ENCODE measurements at places on chromosomes 6 and 20.

- DNase-seq = no peak
These were observed 80.2 kb downstream of the SRC start for GRCh38 chr20:37426106-37426505.

- no peak for DNase-seq
These were observed 325.0 kb downstream of the CDH4 start for GRCh38 chr20:61577065-61577464.

- DNase-seq = peak; percentile 51
These were observed 101.0 kb downstream of the LCA5 start for GRCh38 chr6:79436241-79436640.

GRCh38 chr6:36586606-36587005 lies 7.6 kb upstream of the SRSF3 start:
- no peak for DNase-seq

DNA sequence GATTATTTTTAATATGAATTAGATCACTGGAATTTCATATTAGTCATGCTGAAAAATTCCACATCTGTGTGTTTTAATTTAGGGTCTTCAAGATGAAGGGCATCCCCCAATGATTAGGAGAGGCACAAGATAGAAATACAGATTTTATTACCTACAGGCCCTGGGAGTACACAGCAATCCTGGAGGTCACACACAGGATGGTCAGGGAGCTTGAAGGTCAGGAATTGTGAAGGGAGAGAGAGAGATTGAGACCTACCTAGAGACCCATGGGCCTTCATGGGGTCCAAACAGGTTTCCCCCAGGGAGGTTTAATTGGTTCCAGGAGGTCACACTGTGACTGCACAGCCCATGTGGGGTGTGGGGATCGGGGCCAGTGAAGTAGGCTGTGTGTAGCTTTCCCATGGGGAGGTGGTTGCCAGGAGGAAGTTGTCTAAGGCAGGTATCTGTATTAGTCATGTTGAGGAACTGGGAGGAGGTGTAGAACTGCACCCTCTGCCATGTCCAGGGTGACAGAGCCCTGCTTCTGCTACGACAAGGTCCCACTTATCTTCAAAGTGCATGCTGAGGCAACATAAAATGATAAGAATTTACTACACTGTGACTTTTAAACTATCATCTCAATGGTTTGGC lies 18.3 kb downstream of the SNX9 start:
- DNase-seq = peak; percentile 88

DNA sequence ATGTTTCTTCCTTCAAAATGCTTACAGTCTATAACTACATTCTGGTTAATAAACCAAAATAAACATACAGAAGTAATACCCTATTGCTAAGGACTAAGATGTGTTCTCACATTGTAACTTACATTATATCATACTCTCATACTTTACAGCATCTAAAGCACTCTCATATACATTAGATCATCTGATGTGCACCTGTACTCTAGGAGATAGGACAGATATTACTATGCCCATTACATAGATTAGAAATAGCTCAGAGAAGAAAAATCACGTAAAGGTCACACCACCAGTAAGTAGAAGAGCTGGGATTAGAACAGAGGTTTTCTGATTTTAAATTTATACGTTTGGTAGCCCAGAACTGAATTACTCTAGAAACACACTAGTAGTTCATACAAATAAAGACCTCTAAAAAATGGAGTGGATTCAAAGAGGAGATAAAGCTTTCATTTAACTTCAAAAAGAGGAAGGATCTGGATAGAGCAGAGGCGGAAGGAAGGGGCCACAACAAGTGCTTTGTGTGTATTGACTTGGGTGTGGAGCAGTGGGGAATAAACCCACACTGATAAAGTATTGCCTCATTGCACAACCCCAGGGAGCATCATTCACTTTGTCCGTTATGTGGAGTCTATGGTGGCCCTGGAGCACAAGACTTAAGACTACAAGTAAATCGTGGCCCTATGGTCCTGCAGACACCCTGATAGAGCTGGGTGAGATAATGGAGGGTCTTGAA lies 30.9 kb downstream of the SLC2A12 start:
- DNase-seq = no peak

GRCh38 chr20:2874456-2874855 lies 1.2 kb downstream of the PTPRA start:
- no peak for DNase-seq

- no peak for DNase-seq
These were observed 19.5 kb downstream of the ANKRD60 start for GRCh38 chr20:58208944-58209343.

DNA sequence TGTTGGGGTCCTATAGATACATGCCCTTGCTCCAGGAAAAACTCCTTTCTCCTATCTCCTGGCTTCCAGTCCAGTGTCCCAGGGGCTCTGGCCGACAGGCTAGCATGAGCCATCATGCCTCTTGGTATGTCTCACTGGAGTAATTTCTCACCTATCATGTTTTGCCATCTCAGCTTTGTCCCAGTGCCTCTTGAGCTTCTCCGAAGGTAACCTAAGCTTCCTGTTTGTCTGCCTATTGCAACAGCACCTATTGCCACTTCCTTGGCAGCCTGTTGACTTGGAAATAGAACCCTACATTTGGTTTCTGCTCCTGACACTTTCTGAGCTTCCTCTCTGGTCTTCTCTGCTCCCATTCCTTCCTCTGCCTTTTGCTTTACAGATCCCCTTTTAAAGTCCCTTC lies 197.7 kb downstream of the KCNQ5 start:
- peak; percentile 90 for DNase-seq

DNA sequence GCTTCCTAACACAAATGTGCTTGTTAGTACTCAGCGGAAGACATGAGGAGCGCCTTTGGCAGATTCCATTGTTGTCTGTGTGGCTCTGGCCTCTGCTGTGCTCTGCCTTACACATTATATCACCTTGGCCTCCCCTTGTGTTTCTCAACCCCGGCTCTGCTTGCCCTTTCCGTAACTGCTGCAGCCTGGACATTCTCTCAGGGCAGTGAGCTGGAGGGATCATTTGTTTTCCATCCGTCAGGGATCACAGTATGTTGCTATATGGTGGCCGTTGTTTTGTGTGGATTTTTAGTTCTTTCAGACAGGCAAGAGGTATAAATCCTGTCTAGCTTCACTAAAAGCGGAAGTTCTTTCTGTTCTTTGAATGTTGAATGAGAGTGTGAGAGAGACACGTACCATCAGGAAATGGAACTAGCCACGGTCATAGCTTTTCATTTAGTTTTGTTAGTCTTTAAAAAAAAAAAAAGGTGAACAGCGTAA lies 175.1 kb downstream of the JARID2 start:
- no peak for DNase-seq

DNA sequence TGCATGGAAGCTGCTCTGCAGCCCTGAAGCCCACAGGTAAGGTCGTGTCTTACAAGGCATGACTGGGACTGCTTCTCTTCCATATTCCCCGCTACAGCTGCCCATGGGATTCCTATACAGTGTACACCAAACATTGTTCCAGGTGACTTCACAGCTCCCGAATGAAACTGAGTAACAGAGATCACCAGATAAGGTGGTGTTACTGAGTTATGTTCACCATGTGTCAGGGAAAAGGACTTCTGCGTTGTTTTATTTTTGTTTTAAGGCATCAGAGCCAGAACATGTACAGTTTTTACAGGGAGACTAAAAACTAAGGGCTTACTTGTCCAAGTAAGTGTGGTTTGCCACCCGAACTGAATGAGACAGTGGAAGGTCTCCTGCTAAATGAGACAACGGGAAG lies 138.3 kb downstream of the CD83 start:
- DNase-seq = no peak

- DNase-seq = no peak
These were observed 90.5 kb upstream of the PAX1 start for GRCh38 chr20:21614980-21615379.

GRCh38 chr6:48139818-48140614 lies 29.0 kb upstream of the PTCHD4 start:
- DNase-seq = peak; percentile 71

GRCh38 chr20:2156666-2157624 lies 55.3 kb downstream of the STK35 start:
- peak; percentile 57 for DNase-seq

DNA sequence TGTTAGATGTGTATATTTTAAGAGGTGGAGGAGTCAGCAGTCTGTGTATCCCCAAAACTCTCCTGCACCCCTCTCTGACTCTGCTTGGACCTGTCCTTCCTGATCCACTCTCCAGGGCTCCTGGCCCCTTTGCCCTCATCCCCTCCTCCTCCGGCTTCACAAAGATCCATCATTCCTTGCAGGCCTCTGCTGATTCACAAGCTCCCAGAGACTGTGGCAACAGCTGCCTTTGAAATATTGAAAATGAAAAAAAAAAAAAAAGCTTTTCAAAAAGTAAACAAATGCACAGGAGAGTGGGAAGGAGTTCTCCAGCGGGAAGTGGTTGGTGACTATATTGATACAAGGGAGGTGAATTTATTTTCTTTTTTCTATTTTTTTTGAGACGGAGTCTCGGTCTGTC lies 330.2 kb upstream of the SULF2 start:
- no peak for DNase-seq

GRCh38 chr20:20691477-20692235 lies 20.8 kb downstream of the RALGAPA2 start:
- DNase-seq = no peak

- no peak for DNase-seq
These were observed 1.2 kb downstream of the OGFR start for GRCh38 chr20:62805711-62806382.

DNA sequence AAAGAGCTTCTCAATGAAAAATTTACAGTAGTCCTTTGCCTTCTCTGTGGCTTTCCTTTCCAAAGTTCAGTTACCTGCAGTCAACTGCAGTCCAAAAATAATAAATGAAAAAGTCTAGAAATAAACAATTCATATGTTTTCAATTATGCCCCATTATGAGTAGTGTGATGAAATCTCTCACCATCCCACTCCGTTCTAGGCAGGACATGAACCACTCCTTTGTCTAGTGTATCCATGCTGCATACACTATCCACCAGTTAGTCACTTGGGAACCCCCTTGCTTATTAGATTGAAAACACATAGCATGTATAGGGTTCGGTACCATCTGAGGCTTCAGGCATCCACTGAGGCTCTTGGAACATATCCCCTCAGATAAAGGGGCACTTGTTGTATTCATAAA lies 80.6 kb upstream of the EYA4 start:
- DNase-seq = no peak

DNA sequence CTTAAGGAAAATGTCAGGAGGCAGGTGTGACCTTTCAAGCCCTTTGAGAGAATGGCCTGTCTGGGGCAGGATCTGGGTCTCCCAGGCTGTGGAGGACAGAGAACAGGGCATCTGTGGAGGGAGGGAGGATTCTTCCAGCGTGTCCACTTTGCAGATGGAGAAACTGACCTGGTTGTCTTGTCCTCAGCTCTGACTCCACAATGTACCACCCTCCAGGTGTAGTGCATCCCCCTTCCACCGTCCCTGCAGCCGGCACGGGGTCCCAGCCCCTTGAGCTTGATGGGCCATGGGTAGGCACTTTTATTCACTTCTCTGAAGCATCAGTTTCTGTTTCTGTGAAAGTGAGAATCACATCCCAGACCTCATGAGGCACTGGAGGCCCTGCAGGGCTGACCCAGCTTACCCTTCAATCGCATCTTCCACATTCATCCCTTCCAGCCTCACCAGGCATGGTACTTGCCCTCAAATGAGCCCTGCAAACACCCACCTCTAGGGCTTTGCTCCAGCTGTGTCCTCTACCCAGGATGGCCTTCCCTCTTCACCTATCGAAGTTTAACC lies 4.6 kb upstream of the TGM2 start:
- no peak for DNase-seq

- DNase-seq = no peak
These were observed 6.1 kb upstream of the AFG1L start for GRCh38 chr6:108288742-108289141.

DNA sequence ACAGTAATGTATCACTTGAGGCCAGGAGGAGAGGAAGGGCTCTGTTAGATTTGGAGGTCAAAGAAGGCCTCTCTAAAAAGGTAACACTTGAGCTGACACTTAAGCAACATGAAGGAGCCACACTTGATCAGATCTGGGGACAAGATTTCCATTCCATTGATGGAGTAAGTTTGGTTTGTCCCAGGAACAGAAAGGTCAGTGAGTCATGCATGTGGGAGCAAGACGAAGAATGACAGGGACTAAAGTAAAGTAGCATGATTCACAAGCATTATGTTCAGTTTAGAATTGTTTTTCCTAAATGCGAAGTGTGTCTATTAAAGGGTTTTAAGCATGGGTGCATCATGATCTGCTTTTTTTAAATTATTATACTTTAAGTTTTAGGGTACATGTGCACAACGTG lies 47.4 kb downstream of the COL21A1 start:
- peak; percentile 59 for DNase-seq

GRCh38 chr6:16821834-16822264 lies 60.6 kb upstream of the ATXN1 start:
- DNase-seq = no peak

DNA sequence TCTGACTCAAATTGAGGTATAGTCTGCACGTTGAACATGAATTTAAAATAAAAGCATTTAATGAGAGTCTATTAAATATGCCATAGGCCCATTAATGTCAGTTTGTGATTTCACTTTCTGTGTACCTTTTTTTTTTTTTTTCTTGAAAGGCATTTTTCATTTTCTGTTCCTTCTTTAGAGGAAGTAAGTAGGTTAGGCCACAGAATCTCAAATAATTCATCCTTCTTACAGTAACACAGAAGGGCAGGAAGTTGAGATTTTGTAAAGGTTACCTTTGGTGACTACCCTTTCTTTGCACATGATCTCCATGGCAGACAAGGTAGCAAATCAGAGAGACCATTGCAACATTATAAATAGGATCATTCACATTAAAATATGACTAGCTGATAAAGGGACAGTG lies 9.6 kb downstream of the L3MBTL3 start:
- no peak for DNase-seq

DNA sequence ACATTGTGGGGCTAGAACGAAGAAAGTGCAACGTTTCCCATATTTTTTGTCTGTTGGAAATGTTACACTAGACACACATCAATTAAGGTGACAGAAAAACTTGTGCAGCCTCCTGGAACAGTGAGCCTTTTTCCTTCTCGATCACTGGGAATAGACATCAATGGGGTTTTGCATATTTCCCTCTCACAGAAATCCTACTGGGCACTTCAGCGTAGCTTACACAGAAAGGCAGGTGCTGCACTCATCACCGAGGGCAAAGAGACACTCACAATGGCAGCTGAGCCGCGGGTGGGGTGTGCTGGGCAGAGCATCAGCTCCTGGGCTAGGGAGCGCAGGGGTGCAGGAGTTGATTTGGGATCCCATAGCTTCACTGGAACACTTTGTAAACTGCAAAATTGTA lies 64.5 kb downstream of the THBS2 start:
- no peak for DNase-seq

Data from bronchial epithelial cell (primary cell).